ENCODE measurements at places on chromosomes 4 and X.

DNA sequence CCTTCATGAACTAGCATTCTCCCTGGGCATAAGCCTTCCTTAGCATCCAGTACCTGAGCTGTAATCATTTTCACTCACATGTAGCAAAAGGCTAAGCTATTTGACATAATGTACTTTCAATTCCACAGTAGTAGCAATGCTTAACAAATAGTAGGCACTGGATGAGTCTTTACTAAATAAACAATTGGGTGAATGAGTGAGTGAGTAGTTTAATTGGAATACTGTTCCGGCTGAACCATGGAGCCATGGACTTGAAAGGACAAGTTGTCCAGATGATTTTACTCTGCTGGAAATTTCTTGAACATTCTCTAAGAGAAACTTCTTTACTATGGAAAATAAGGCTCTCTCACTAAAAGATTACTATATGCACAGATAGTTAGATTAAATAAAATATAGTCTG lies 159.3 kb downstream of the FAM47B start:
- DNase-seq: no peak

GRCh38 chrX:96703816-96704215 lies 19.2 kb downstream of the DIAPH2 start:
- DNase-seq: no peak

GRCh38 chr4:1754336-1754735 lies 33.0 kb downstream of the TACC3 start:
- DNase-seq: no peak

DNA sequence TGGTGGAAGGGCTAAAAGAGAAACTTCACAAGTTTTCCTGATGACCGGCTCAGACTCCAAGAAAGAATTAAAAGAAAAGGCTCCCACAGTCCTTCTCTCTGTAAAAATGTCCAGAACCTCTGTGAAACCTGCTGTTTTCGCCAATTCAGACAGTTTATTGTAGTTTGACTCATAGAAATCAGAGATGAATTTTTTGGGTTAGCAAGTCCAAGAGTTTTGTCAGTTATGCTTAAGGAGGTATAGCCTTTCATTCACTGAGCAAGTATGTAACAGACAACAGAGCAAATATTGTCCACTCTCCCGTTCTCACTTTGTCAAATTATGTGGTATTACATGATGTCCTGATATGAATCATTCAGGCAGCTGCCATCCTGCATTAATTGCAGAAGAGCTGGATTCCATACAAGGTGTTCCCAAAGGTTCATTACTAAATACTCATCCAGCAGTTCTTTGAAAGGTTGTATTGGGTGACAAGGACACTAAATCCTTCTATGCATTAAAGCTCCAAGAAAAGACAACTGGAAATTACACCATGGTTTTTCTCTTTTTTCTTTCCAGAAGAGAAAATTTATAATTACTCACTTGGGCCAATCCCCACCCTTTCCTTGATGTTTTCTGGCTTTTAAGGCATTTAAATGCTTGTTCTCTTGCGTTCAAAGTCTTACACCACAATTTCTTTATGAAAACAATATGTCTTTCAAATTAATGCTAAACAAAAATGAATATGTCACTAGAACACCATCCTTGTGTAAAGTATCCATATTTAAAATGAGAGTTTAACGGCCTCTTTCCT lies 30.0 kb upstream of the PLAC1 start:
- DNase-seq: no peak

DNA sequence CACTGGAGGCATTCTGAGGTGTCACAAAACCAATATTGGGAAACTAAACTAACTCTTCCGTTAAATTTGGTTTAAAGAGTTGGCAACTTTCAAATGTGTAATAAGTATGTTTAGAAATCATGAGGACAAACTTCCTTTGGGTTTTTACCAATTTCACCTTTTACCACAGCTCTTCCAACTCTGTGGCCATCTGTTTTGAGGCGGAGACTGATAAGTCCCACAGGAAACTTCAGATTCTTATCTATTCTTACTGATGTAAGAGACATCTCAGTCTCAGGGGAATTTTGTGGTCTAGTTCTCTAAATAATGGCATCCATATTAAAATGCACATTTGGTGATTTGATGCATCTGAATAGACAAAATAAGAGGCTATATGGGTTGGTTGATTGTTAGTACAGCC lies 229.2 kb upstream of the AFF2 start:
- no peak for DNase-seq

DNA sequence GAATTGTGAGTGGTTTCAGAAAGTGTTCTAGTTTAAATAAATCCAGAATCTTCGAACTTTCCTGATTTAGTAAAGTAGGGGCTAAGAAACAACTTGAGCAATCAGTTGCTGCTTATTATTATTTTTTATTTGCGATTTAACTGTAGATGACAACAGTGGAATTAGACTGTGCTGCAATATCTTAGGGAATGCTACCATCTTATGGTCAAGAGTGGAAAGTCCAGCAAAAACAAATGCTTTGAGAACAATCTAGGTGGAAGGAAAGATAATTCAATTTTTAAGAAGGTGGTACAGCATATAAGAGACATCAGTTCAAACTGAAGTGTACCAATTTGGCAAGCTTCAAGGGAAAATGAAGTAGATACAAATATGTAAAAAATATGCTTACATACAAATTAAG lies 73.3 kb downstream of the CYLC1 start:
- DNase-seq: no peak

DNA sequence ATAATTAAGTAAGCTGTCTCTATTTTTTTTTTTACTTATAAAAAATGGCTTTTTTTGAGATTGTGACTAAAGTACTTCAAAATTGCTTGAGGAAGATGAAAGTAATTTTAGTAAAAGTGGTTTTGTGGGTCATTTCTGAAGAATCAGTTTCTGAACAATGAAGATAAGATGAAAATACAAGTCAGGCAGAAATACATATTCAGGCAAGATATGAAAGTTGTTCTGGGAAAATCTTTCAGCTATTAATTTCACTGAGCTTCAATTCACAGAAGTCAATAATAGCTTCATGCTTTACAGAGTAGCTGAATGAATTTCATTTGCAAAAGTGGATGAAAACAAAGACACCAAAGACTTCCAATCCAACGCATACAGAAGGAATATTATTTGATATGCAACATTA lies 305.2 kb upstream of the ARSJ start:
- no peak for DNase-seq

DNA sequence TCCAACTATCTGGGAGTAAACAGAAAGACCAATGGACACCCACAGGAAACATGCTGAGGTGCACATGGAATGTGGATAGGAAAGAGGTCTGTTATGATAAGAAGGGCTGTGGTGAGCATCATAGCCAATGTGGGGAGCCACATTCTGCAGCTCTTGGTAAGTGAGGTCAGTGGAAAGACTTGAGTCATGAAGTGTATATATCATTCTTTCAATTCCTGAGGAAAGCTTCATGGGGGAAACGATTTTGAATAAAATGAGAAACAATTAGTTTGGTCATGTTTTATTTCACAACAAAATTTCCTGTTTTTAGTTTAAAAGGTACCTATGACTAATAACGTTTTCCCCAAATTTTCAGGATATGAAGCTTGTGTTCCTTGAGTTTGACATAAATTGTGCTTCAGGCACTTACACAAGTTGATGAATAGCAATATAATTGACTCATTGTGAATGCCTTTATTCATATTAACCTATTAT lies 41.4 kb upstream of the RASSF6 start:
- no peak for DNase-seq

DNA sequence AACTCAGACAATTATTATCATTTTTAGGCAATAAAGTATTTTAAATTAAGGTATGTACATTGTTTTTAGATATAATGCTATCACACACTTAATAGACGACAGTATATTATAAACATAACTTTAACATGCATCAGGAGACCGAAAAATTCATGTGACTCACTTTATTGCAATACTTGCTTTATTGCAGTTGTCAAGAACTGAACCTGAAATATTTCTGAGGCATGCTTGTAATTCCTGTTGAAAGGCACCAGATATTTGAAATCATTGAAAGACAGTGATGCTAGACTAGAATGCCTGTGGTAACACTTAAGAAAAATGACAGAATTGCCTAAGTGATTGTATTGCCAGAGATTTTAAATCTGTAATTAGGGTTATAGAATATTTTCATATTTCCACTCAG lies 175.6 kb upstream of the MAGEB2 start:
- DNase-seq: no peak

GRCh38 chrX:119482481-119483480 lies 14.5 kb downstream of the SLC25A5 start:
- peak; percentile 84 for DNase-seq

- DNase-seq: no peak
These were observed 5.6 kb downstream of the TASL start for GRCh38 chrX:30572004-30572403.

DNA sequence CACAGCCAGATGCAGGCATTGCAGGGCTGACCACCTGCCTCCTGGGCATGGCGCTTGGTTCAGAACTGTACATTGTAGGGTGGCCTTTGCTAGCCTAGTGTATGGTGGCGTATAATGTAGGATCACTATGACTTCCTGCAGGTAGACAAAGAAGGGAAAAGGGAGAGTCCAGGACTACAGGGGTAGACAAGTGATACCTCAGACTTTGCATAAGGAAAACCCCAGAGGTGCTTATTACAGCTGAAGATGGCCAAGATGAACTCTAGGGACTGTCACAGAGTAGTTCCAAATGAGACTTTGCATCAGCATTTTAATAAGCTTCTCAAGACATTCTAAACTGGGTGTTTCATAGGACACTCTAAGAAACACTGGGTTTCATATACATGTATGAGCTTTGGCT lies 116.4 kb upstream of the PUDP start:
- no peak for DNase-seq

- DNase-seq: no peak
These were observed 159.6 kb upstream of the CTSO start for GRCh38 chr4:156113138-156113765.

GRCh38 chrX:132219343-132219768 lies at the start of gene RAP2C:
RAP2C (minus strand) TSS chrX:132219447; CDS start chrX:132217268, 2,179 bp downstream.
- peak; percentile 59 for DNase-seq

- DNase-seq: no peak
These were observed 54.5 kb downstream of the TSPAN5 start for GRCh38 chr4:98603683-98604521.

GRCh38 chr4:99205153-99205979 lies 13.7 kb downstream of the ADH6 start:
- no peak for DNase-seq

GRCh38 chrX:150683536-150684146 lies 9.6 kb upstream of the MTMR1 start:
- no peak for DNase-seq

All from activated CD8-positive, alpha-beta memory T cell treated with anti-CD3 and anti-CD28 coated beads, Interleukin-2, amount 50 U/mL, for 48 hours (primary cell).